NCI-H510A (cell line): ENCODE measurements at places on chromosomes 1 and 21.
A peak's percentile ranks its signal among the peaks of the same experiment; 100 is the strongest.

DNA sequence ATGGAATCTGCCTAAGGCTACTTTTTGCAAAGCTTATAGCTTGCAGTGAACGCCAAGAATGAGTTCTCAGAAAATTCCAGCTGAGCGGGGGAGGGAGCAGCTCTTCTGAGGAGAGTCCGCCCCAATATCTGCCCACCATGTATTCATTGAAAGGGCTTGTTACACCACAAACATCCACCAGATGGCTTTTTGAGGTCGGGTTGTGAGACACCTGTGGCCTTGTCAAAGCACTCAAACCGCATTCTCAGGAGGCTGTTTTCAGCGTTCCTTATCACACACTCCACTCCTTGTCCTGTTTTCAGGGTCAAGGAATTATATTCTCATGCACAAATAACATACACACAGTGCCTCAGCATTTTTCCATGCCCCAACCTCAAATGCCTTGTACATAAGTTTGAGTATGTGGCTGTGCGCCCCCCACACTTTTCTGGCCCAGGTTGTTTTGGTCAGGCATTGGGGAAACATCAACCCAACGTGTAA is 3.9 kb upstream of the C4BPB start:
- DNase-seq, result peak; percentile 12

- no peak for DNase-seq
Observed at GRCh38 chr1:3521426-3521825, 67.0 kb downstream of the ARHGEF16 start.

GRCh38 chr1:233598891-233599541 is 14.9 kb upstream of the KCNK1 start:
- DNase-seq, result no peak

DNA sequence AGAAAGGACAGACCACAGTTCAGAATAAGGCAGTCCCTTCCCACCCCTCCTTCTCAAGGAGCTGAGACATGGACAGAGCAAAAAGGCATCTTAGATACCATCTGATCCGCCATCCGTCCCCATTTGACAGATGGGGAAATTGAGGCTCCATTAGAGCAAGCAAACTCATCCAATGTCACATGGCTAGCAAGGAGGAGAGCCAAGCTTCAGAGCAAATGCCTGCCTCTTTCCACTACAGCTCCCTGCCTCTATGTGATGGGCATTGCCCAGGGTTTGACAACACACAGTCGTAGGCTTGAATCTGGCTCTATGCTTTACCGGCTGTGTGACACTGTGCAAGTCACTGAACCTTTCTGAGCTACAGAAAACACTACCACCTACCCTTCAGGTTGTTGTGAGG is 3.9 kb downstream of the SLC30A2 start:
- DNase-seq, result no peak

- no peak for DNase-seq
Observed at GRCh38 chr1:201206176-201206575, 15.6 kb downstream of the IGFN1 start.

DNA sequence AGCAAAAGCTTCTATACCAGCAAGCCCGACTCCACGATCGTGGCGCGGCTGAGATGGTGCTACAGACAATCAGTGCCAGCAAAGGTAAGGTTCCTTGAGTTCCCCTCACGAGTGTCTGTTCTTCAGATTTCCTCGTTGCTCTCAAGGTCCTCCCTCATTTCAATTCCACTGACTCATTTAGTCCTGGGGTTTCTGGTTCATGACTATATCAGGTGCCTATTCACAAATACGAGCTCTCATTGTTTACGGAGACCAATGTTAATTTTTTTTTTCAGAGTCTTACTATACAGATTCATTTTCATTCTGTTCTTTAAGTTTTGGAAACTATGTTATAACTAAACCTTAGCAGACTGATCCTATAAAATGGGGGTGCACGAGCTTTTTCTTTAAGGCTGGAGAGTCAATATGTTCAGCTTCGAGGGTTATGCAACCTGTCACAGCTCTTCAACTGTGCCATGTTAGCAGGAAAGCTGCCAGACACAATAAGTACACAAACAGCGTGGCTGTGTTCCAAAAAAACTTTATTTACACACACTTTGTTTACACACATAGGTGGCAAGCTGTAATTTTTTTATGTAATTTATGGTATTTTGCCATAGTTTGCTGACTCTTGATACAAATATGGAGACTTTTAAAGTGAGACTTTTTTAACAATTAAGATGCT is 134.3 kb downstream of the ZP4 start:
- no peak for DNase-seq

DNA sequence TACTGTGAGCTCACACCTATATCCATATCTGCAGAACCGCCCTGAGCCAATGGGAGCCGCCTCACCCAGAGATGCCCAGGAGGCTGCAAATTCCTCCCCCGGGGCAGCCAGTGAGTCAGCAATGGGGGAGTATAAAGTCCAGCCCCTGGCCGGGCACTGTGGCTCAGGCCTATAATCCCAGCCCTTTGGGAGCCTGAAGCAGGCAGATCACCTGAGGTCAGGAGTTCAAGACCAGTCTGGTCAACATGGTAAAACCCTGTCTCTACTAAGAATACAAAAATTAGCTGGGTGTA is 5.0 kb upstream of the CLCNKB start:
- no peak for DNase-seq

DNA sequence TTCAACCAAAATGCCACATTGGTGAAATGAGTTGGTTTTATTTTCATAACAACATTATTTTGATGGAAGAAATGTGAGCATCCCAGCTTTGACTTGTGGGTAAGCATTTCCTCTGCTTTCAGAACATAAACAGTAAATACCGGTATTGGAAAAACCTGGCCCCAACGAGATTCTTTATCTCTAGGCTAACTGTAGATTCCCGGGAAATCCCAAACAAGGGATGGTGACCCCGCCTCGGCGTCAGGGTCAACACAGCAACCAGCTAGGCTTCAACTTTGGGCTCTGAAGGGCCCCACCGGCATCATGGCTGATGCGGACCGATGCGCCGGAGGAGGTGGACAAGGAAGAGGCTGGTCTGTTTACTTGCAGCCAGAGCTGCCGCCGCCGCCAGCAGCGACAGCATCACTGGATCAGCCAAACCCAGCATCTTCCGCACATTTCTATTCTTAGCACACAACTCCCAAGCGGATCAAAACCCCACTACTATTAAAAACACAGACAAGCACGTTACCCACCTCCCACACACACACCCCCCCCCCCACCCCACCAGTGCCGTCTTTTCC is 1.1 kb downstream of the AKT3 start:
- DNase-seq, result peak; percentile 15

- DNase-seq, result no peak
Observed at GRCh38 chr1:178726545-178726944, 1.5 kb downstream of the RALGPS2 start.

GRCh38 chr1:150552911-150553289 is 3.7 kb downstream of the ADAMTSL4 start:
- no peak for DNase-seq

DNA sequence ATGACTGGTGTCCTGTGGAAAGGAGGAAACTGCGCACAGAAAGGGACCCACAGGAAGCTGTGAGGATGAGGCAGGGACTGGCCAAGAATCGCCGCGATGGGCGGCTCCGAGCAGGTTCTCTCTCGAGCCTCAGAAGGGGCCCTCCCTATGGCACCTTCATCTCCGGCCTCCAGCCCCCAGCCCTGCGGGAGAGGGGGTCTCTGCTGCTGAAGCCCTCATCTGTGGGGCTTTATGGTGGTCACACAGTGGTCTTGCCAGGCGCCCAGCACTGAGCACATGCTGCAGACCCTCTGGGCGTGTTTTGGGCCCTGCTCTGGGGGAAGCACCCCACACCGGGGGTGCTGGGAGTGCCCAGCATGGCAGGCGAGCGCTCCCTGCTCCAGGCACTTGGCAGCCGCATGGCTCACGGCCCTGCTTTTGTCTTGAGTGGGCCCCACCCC is 86.6 kb upstream of the ACTRT2 start:
- no peak for DNase-seq

DNA sequence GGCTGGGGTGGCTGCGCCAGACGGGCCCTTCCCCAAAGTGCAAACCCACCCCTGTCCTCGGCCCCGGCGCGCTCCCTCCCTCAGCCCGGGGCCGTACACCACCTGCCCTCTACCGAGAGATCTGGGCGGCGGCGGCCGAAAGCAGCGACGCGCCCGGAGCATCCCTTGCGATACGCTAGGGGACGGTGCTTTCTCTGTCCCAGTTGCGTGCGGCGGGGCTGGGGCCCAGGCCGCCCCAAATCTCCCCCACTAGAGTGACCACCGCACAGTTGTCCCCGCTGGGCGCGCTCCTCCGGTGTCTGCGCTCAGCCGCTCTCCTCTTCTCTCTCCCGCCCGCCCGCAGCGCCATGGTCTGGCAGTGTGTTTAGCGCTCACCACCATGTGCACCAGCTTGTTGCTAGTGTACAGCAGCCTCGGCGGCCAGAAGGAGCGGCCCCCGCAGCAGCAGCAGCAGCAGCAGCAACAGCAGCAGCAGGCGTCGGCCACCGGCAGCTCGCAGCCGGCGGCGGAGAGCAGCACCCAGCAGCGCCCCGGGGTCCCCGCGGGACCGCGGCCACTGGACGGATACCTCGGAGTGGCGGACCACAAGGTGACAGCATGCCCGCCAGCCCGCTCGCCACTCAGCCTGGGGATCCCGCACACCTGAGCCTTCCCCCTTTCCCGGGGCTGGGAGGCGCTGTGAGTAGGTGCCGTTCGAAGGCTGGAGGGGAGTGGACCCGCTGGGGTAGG is 1.0 kb downstream of the ST6GALNAC5 start:
- peak; percentile 65 for DNase-seq

- DNase-seq, result no peak
Observed at GRCh38 chr1:219710529-219711194, 97.8 kb upstream of the ZC3H11B start.

DNA sequence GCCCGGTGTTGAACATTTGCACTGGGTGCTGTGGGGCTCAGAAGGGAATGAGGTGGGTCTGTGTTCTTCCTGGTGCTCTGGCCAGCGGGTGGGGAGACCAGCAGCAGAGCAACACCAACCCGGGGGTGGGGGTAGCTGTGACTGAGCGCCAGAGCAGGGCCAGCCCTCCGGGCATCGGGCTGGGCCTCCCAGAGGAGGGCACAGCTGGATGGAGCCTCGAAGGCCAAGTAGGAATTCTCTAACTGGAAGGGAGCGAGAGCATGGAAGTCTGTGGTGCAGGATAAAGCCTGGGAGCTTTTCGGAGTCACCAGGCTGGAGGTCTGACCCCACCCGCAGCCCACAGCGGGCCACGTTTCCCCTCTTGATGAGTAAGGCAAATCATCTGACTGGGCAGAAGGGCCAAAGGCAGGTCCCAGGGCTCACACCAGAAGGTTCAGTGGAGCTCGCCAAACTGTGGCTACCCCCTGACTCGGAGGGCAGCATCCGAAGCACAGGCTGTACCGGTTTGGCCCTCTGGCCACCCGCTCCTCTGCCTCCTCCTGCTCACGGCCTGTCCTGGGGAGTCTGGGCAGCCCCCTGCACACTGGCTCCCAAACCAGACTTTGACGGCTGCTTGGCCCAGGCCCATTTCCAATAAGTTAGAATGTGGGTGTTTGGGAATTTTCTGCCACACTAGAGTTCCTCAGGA is 18.8 kb downstream of the SLC1A7 start:
- no peak for DNase-seq

GRCh38 chr21:40658311-40658710 is 188.6 kb downstream of the DSCAM start:
- DNase-seq, result no peak

- DNase-seq, result no peak
Observed at GRCh38 chr1:18262726-18263125, 155.1 kb downstream of the IGSF21 start.

- no peak for DNase-seq
Observed at GRCh38 chr1:113390871-113391648, 745 bp downstream of the MAGI3 start.

DNA sequence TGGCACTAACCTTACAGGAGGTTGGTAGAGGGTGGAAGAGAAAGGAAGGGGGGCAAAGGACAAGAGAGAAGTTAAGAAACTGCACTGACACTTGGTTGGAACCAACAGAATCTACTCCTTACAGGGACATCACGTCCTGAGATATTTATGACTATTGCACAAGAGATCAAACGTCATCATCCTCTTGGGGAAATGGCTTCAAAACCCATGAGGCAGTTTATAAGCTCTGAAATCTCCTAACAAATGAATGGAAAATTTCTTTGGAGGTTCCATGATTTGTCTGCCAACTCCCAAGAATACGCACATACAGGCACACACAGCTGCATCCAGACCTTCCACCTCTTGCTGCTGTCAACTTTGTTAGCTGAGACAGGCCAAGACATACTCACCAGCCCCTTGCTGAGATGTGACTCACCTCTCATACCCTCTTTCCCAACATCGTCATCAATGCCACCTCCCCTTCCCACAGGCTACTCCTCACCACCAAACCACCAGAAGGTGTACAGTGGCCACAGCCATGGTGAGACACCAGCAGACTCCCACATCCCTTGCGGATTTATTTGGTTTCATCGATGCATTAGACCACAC is 135.5 kb downstream of the SETD4 start:
- no peak for DNase-seq

GRCh38 chr1:51488372-51489050 is 30.6 kb downstream of the EPS15 start:
- no peak for DNase-seq

DNA sequence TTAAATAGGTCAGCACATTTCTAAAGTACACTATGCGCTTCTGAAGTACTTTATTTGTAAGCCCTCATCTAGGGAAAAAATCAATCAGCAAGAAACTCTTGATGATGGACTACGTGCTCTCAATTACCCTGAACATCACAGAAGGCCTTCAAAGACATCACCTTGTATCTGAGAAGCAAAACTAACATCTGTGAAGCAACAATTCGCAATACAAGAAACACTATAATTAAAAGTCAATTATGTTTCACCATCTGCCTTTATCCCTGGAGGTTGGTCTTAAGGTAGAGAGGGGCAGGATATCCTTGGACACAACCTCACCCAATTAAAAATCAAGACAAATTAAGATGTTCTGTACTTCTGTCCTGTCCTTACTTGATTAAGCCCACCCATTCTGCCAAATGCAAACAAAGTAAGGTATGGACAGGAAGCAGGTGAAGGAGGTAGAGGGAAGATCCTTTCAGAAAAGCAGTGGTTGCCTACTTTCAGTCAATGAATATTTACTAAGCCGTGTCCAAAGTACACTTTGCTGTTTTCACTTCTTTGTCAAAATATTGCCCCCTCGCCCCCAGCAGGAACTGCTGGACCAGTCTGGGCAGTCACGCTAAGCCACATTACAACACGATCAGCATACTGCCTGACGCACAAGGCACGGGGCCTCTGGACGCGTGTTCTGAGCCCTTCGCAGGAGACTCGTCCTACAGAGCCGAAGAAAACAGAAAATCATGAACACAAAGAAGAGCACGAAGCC is 887 bp downstream of the SLC19A2 start:
- no peak for DNase-seq

DNA sequence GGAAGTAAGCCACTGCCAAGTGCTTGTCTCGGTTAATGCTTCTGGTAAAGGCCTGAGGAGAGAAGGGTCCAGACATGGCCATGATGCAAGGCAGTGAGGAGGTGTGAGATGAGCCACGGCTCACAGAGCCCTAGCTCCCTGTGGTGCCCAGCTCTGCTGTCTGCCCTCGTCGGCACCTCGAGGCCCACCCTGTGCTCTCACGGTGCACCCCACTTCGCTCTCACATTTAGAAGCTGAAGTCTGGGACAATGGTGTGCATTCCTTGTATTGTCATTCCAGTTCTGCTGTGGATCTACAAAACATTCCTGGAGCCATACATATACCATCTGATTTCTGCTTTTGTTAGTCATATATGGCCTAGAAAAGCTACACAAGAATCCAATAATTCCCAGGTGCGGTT is 3.3 kb downstream of the NCF2 start:
- DNase-seq, result no peak

- DNase-seq, result peak; percentile 60
Observed at GRCh38 chr1:153510984-153511410, 24.8 kb downstream of the S100A6 start.

GRCh38 chr1:93155335-93155734 is 24.9 kb downstream of the TMED5 start:
- DNase-seq, result no peak

- DNase-seq, result no peak
Observed at GRCh38 chr1:71634159-71634558, 553.3 kb upstream of the ZRANB2 start.
